ENCODE measurements at places on chromosomes 11 and 22.

DNA sequence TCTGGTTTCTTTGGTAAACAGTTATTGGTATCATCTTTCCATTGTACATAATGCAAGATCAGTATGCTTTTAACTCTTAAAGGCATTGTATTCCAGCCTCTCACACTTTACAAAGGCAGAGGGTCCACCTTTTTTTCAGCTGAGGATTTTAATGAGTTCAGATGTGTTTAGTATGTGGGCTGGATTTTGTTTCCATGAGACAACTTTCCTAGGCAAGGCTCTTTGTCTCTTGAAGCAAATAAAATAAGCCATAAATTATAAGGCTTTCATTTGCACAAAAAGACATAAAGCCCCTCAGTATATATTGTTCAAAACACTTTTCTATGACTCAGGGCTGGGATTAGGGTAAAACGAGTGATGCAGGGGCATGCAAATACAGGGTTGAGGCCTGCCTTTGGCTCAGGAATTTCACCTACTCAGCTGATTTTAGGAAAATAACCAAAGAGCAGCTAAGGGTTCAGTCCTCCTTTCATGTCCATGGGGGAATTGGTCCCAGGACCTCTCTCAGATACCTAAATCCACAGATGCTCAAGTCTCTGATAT is 7.6 kb downstream of the MMP20 start:
- H3K36me3 ChIP-seq: no peaks in the 10 kb centered on the region
- no peak for DNase-seq
- no peak overlapping the region for H3K4me3 ChIP-seq

- H3K4me1 ChIP-seq: no peaks in the 10 kb centered on the region
- H3K4me3 ChIP-seq: no peak overlapping the region
- H3K27me3 ChIP-seq: no peaks in the 10 kb centered on the region
- H3K36me3 ChIP-seq: no peaks in the 10 kb centered on the region
Measured at GRCh38 chr11:103978616-103979595, 57.5 kb upstream of the DDI1 start.

DNA sequence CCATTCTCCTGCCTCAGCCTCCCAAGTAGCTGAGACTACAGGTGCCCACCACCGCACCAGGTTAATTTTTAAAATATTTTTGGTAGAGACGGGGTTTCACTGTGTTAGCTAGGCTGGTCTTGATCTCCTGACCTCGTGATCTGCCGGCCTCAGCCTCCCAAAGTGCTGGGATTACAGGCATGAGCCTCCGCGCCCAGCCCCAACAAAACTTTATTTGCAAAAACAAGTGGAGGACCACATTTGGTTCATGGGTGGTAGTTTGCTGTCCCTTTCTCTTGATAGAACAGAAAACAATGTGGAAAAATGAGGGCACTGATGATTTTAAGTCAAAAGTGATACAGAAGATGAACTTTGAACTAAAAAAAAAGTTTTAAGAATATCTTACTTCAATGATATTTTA is 121.8 kb upstream of the SERPIND1 start:
- peaks cover under 1% of the 10 kb centered on the region for H3K27me3 ChIP-seq
- DNase-seq: no peak
- H3K4me1 ChIP-seq: no peaks in the 10 kb centered on the region
- H3K36me3 ChIP-seq: no peaks in the 10 kb centered on the region
- H3K27ac ChIP-seq: no peak overlapping the region
- no peak overlapping the region for H3K4me3 ChIP-seq

- no peaks in the 10 kb centered on the region for H3K36me3 ChIP-seq
- peaks cover 9% of the 10 kb centered on the region for H3K27me3 ChIP-seq
- peak; percentile 83 for DNase-seq
- H3K4me1 ChIP-seq: peaks cover 96% of the 10 kb centered on the region
Measured at GRCh38 chr11:46338988-46339666, 8.1 kb upstream of the DGKZ start.

DNA sequence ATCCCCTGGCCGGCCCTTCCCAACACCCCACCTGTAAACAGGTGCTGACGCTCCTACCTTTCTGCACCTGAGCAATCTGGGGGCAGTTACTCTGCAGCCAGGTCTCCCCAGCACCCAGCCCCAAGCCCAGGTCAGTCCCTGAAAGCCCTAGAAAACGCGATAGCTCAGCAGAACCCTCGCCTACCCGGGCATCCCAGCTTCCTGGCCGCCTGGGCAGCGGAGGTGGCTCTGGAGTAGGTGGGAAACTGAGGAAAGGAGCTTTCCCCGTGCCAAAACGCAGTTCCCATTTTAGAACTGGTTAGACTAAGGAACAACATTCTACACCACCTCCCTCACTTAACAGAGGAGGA is 445 bp downstream of the SYTL2 start:
- H3K27me3 ChIP-seq: peaks cover 46% of the 10 kb centered on the region
- peaks cover 16% of the 10 kb centered on the region for H3K4me1 ChIP-seq
- peak overlapping the region; percentile 82 for H3K4me3 ChIP-seq
- DNase-seq: peak; percentile 23
- H3K27ac ChIP-seq: no peak overlapping the region
- H3K36me3 ChIP-seq: no peaks in the 10 kb centered on the region

GRCh38 chr11:62487136-62487535 is 59.5 kb downstream of the AHNAK start:
- no peaks in the 10 kb centered on the region for H3K4me1 ChIP-seq
- no peaks in the 10 kb centered on the region for H3K36me3 ChIP-seq
- H3K27ac ChIP-seq: no peak overlapping the region
- H3K27me3 ChIP-seq: no peaks in the 10 kb centered on the region
- no peak overlapping the region for H3K4me3 ChIP-seq

DNA sequence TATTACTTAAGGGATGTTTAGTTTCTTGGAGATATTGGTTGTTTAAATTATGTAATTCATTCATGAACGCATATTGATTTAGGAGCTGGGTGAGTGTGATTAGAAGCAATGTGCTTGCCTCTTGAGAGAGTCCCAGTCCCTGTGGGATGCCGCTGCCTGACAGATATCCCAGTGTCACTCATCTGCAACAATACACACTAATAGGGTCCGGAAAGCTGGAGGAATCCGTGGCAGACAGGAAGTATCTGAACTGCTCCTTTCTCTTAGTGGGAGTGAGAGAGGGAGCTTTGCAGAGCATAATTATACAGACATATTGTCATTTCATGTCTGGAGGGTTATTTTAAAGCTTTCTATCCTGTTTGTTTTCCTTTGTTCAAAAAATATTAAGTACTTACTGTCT is 17.4 kb downstream of the AMOTL1 start:
- no peak overlapping the region for H3K4me3 ChIP-seq
- DNase-seq: no peak
- no peak overlapping the region for H3K27ac ChIP-seq
- H3K27me3 ChIP-seq: no peaks in the 10 kb centered on the region
- H3K36me3 ChIP-seq: no peaks in the 10 kb centered on the region

GRCh38 chr11:61592176-61592575 is 11.3 kb upstream of the SYT7 start:
- H3K4me1 ChIP-seq: peaks cover 31% of the 10 kb centered on the region
- peaks cover 25% of the 10 kb centered on the region for H3K27me3 ChIP-seq
- no peak overlapping the region for H3K27ac ChIP-seq
- no peak overlapping the region for H3K4me3 ChIP-seq
- no peaks in the 10 kb centered on the region for H3K36me3 ChIP-seq

- H3K27ac ChIP-seq: peak overlapping the region; percentile 42
- no peaks in the 10 kb centered on the region for H3K27me3 ChIP-seq
- no peaks in the 10 kb centered on the region for H3K36me3 ChIP-seq
- no peak for DNase-seq
- peaks cover 11% of the 10 kb centered on the region for H3K4me1 ChIP-seq
Measured at GRCh38 chr11:26618441-26618840, 46.4 kb upstream of the MUC15 start.

DNA sequence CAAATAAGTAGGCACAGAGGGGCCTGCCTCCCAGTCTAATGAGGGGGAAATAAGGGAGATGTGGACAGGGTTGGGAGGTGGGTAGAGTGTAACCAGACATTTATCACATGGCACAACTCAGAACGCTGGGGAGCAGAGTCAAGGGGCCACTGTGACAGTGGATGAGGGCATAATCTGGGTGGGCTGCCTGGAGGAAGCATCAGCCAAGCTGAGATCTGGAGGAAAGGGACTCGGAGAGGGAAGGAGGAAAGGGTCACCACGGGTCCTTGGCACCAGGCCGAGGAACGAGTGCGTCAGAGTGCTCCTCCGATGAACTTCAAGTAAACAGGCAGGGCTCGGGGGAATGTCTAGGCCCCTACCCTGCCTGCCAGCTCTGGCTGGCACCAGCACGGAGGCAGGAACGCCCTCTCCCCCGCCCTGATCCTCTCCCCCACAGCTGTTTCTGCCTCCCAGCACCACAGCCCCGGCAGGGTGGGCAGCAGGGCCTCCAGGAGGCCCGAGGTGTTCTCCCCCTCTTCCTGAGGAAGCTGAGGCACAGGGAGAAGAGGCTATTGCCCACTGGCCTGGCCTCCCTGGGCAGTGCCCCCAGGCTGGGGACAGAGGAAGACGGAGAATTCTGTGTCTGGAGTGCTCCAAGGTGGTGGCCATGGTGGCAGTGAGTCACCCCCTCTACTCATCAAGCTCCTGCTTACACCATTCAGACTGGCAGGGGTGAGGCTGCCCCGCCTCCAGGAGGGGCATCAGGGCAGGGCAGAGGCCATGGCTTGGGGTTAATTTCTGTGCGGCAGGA is 4.2 kb downstream of the ALDH3B1 start:
- H3K27ac ChIP-seq: peak overlapping the region; percentile 33
- no peaks in the 10 kb centered on the region for H3K27me3 ChIP-seq
- DNase-seq: no peak
- no peak overlapping the region for H3K4me3 ChIP-seq

- peaks cover 25% of the 10 kb centered on the region for H3K4me1 ChIP-seq
- peaks cover 3% of the 10 kb centered on the region for H3K27me3 ChIP-seq
- peak; percentile 93 for DNase-seq
- no peak overlapping the region for H3K27ac ChIP-seq
Measured at GRCh38 chr22:17120281-17120680, 879 bp downstream of the TMEM121B start.

- peaks cover 7% of the 10 kb centered on the region for H3K4me1 ChIP-seq
- no peak overlapping the region for H3K27ac ChIP-seq
- H3K36me3 ChIP-seq: no peaks in the 10 kb centered on the region
- no peak for DNase-seq
- no peak overlapping the region for H3K4me3 ChIP-seq
Measured at GRCh38 chr11:56885177-56885576, 103.5 kb upstream of the OR5AK2 start.

- H3K36me3 ChIP-seq: peaks cover 11% of the 10 kb centered on the region
- no peak for DNase-seq
- H3K27me3 ChIP-seq: no peaks in the 10 kb centered on the region
- peaks cover 13% of the 10 kb centered on the region for H3K4me1 ChIP-seq
- H3K27ac ChIP-seq: no peak overlapping the region
Measured at GRCh38 chr22:29925402-29925801, 42.4 kb downstream of the MTMR3 start.

DNA sequence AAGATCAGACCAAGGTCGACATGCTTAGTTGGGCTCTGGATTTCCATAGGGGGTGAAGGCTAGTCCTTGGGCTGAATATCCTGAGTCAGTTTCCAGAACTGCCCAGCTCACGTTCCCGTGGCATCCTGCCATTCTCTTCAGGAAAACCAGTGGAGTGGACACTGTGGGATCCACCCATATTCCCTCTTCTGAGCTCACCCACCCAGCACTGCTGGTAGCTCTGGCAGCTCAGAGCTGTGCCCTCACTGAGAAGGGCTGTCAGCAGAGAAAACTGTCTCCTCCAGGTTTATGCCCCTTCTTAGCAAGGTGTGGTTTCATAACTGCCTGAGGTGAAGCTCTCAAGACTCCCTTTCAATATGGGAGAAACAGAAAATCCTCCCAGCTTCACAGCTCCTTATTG is 111.7 kb downstream of the GGTLC2 start:
- H3K36me3 ChIP-seq: no peaks in the 10 kb centered on the region
- no peak overlapping the region for H3K27ac ChIP-seq
- no peak for DNase-seq
- H3K27me3 ChIP-seq: peaks cover 96% of the 10 kb centered on the region
- no peaks in the 10 kb centered on the region for H3K4me1 ChIP-seq

DNA sequence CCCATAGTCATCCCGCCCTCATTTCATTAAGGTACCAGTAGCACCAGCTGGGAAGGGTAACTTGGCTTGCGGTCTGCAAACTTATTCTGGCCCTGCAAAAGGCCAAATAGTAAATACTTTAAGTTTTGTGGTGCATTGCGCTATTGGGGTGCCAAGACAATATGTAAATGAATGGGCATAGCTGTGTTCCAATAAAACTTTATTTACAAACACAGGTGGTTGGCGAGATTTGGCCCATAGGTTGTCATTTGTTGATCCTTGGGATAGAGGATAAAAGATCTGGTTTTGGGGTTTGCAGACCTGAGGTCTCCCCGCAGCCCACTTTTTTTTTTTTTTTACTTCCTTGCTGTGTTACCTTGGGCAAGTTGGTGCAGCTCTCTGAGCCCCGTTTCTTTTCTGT is 127.4 kb downstream of the MIAT start:
- H3K4me3 ChIP-seq: no peak overlapping the region
- H3K27me3 ChIP-seq: peaks cover 32% of the 10 kb centered on the region
- peaks cover 7% of the 10 kb centered on the region for H3K36me3 ChIP-seq
- no peak for DNase-seq

DNA sequence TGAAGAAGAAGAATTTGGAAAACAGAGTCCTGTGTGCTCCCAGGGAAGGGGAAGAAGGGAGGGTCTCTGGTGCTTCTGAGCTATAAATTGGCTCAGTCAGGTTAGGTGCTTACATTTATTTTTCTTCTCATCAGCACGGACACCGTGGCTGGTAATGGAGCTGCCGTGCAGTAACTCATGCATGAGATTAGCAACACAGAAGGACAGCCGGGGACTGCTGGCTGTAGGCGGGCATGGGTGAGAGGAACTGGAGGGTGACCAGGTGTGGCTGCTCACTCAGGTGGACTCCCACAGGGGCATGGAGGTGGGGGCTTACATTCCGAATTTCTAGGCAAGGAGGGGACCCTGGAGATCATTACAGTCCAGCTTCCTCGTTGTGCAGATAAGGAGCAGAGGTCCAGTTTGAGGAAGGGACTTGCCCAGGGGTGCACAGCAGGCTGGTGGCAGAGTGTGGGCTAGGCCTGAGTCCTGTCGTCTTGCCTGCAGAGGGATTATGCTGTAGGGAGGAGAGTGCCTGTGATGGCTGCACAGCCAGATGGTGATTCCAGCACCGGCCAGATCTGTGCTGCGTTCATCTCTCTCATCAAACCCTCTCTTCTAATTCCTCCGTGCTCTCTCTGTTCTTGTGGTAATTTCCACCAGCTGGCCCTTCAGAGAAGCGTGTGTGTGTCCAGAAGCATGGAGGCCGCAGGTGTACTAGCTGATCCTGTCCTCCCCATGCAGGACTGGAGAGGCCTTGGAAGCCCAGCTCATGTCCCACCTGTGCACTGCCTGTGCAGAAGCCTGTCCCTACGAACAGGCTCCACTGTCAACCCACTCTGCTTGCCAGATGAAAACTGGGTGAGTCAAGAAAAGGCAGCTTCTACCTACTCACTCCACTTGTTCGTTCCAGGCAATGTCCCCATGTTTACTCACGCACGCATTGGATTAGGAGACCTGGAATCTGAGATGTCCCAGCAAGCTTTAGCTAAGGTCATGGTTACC is 78.9 kb downstream of the NTM start:
- peaks cover 24% of the 10 kb centered on the region for H3K4me1 ChIP-seq
- H3K27ac ChIP-seq: no peak overlapping the region
- no peak overlapping the region for H3K4me3 ChIP-seq
- no peak for DNase-seq

GRCh38 chr11:121063728-121064127 is 37.3 kb upstream of the TECTA start:
- no peaks in the 10 kb centered on the region for H3K4me1 ChIP-seq
- peaks cover 33% of the 10 kb centered on the region for H3K36me3 ChIP-seq
- H3K27me3 ChIP-seq: no peaks in the 10 kb centered on the region
- H3K4me3 ChIP-seq: no peak overlapping the region

GRCh38 chr22:29454276-29454675 is 15.9 kb downstream of the RFPL1 start:
- peaks cover 5% of the 10 kb centered on the region for H3K4me1 ChIP-seq
- H3K27me3 ChIP-seq: no peaks in the 10 kb centered on the region
- H3K36me3 ChIP-seq: no peaks in the 10 kb centered on the region
- no peak overlapping the region for H3K4me3 ChIP-seq

All from WTC11 (cell line).